Breast epithelium (tissue), 4 donors: ENCODE measurements at places on chromosomes 13 and 19. TPM values are rescaled to one million over a fixed set of nuclear protein-coding genes. Genes with fewer than 3 reads are reported as not detected.

- no peak for DNase-seq
Measured at GRCh38 chr19:40191836-40192646, 815 bp downstream of the MAP3K10 start.

GRCh38 chr19:42343344-42344110, 18.1 kb downstream of the MEGF8 start:
- DNase-seq = no peak

- DNase-seq = no peak
Measured at GRCh38 chr13:19860884-19861655, 2.4 kb downstream of the ZMYM5 start.

DNA sequence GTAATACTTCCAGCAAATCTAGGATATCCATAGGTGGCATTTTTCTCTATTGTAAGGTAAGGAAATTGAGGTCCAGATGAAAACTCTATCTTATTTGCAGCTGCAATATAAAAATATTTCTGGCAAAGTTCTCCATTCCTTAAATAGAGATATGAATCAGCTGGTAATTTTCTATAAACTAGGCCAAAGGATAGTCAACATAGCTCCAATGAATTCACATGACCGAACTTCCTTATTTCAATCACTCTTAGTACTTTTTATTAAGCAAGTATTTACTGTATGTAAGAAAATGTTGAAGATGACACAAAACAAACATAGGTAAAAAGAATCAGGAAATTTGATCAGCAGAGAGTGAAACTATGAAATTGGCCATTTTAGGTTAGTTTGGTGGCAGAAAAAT, 13.0 kb upstream of the LCP1 start:
- DNase-seq = no peak

GRCh38 chr19:44758596-44758995, 10.1 kb downstream of the BCL3 start:
- no peak for DNase-seq

GRCh38 chr19:41994521-41994971, 516 bp upstream of the ATP1A3 start:
- DNase-seq = no peak

DNA sequence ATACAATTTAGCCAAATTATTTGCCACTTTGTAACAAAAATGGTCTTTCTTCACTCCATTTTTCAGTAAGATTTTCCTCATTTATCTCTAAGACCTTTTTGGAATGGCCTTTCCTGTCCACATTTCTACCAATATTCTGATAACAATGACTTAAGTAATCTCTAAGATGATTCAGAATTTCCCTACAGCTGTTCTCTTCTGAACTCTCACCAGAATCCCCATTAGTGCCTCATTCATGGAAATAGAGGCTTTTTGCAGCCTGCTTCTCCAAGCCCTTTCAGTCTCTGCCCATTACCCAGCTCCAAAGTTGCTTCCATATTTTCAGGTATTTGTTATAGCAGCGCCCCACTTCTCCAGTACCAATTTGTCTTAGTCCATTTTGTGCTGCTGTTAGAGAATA, 867.0 kb downstream of the GPC5 start:
- DNase-seq = no peak

DNA sequence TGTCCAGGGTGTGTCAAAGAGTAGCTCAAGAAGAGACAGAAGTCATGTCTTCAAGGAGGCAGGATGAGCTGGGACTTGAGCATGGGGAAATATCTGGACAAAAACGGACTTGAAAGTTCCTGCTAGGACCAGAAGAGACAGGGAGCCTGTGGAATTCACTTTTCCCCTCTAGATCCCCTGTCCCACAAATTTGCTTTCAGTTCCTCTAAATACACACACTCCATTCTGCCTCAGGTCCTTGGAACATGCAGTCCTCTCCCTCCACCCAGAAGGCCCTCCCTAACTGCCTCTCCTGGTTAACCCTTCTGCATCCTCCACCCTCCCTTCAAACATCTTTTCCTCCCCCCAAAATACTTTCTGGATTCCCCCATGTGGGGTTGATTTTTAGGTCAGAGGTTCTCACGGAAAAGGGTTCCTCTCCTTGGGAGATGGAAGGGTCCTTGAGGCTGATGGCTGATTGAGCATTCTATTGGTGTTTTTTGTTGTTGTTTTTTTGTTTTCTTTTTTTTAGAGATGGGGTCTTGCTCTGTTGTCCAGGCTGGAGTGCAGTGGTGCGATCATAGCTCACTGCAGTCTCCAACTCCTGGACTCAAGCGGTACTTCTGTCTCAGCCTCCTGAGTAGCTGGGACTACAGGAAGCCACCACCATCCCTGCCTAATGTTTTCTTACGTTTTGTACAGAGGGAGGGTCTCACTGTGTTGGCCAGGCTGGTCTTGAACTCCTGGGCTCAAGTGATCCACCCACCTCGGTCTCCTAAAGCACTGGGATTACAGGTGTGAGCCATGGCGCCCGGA, 6.9 kb upstream of the RETN start:
- DNase-seq = no peak

DNA sequence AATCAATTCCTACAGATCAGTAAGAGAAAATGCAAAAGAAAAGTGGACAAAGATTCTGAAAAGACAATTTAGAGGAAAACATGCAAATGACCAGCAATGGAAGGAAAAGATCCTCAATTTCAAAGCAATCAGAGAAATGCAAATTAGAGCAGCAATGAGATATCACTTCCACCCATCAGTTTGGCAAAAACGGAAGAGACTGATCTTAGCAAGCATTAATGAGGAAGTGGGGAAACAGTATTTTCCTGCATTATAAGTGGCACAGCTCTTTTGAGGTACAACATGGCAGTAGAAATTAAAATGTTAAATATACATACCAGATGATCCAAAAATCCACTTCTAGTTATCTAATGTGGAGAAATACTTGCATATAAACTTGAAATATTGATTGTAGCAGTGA, 69.1 kb upstream of the SLC7A1 start:
- no peak for DNase-seq

GRCh38 chr13:72168126-72168855, 301.3 kb upstream of the DACH1 start:
- no peak for DNase-seq

- DNase-seq = no peak
Measured at GRCh38 chr19:38032151-38032550, 125.1 kb downstream of the SIPA1L3 start.

GRCh38 chr19:6011794-6012193, 33.9 kb upstream of the RANBP3 start:
- no peak for DNase-seq

Gene HCST
- total RNA-seq = 3.5 TPM

Gene SERTAD3
- 17.3 TPM for total RNA-seq

Gene TMEM238
- total RNA-seq = 9.8 TPM

Gene ZNF439
- total RNA-seq = 20.8 TPM

Gene MBD3L5
- total RNA-seq = not detected
